Cardiac muscle cell (in vitro differentiated cells and primary cell): ENCODE measurements at places on chromosomes 12 and 14. TPM values are rescaled to one million over a fixed set of nuclear protein-coding genes. Genes with fewer than 3 reads are reported as not detected.

Gene TMEM52B
- total RNA-seq, result not detected in 2 replicates

Gene RAD9B
- total RNA-seq, result 0.21 and 1.1 TPM in 2 replicates

Gene GNG2
- total RNA-seq, result 3.3 and 3.6 TPM in 2 replicates

Gene HEBP1
- 15.3 and 31.2 TPM in 2 replicates for total RNA-seq

Gene ZNF891
- 1.3 and 2.7 TPM in 2 replicates for total RNA-seq

Gene CREBL2
- total RNA-seq, result 16.0 and 18.3 TPM in 2 replicates

Gene DACT1
- total RNA-seq, result 259 and 324 TPM in 2 replicates

Gene C12orf75
- 39.3 and 56.6 TPM in 2 replicates for total RNA-seq

Gene ADAM21
- total RNA-seq, result 0.07 TPM in 1 of 2 replicates, not detected in the other

Gene ALDH2
- 99.2 and 130 TPM in 2 replicates for total RNA-seq

Gene CEBPE
- total RNA-seq, result not detected in 2 replicates

Gene PLEKHA5
- total RNA-seq, result 53.7 and 88.4 TPM in 2 replicates
